GF-D8 (cell line): ENCODE measurements at places on chromosomes 3 and 15.

GRCh38 chr15:88860212-88860611 is 35.1 kb downstream of the HAPLN3 start:
- DNase-seq, result no peak

DNA sequence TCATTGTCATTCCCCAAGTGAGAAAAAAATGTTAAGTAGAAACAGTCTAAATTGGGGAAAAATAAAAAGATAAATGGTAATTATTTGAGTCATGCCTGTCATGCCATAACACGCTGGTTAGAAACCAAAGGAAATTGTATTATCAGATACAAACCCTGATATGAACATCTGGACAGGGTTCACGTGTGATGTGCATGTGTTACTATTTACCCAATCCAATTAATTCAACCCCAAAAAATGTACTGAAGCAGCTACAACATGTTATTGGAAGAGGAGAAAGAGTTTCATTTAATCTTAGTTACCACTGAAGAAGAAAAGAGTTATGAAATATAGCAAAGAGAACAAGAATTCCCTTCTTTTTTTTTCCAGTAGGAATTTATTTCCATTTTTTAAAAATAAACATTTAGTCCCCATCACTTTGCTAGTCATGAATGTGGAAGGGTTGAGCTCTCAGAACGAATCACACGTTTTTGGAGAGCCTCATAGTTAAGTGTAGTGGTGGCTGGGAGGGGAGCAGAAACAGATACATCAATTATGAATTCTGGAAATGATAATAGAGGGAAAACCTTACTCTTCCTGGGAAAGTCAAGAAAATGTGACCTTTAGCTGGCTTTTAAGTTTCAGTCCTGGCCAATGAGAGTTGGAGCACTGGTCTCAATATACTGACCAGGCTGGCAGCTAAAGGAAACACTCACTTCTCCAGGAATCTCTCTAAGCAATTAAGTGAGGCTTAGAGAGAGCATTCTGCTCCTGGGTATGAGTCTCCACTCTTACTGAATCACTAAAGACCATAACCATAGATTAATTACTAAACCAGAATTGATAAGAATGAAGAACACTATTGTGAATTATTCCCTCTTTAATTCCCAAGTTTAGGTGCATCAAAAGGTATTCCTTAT is 796.5 kb downstream of the GRM7 start:
- DNase-seq, result no peak

GRCh38 chr3:187243933-187244524 is 46.7 kb downstream of the RTP1 start:
- no peak for DNase-seq

DNA sequence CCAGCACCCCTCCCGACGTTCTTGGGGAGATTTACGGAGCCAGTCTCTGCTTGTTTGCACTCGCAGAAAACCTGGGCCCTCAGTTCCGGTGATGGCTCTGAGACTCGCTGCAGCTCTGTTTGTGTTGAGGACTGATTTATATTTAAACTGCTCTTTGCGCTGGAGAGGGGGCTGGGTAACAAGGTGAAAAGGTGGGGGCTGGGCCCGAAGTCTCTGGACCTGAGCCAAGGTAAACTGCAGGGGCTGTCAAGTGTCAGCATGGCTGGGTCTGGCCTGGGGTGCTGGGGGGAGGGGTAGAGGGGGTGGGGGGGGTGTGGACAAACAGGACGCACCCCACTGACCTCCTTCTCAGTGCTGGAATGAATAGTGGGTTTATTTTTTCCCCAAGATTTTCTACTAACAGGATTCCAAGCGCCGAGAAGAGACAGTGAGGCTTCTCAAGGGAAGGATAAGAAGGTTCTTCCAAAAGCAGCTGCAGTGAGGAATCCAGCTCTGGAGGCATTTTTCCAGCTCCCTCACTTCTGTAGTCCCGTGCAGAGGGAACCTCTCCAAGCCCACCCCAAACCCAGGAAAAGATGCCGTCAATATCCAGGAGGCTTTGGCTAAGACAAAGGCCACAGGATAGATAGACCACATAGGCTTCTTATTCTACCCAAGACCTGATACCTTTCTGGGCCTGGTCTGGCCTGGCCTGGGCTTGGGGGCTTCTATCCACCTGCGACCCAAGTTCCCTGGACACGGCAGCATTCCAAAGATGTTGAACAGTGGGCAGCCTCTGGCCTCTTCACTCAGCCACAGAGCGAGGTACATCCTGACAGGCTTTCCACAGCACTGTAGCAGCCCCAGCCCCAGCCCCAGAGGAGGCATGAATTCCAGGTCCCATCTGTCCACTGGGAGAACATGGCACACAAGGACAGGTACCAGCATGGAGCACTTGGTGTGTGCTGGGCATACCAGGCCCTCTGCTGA is 938 bp upstream of the SLCO2A1 start:
- no peak for DNase-seq

DNA sequence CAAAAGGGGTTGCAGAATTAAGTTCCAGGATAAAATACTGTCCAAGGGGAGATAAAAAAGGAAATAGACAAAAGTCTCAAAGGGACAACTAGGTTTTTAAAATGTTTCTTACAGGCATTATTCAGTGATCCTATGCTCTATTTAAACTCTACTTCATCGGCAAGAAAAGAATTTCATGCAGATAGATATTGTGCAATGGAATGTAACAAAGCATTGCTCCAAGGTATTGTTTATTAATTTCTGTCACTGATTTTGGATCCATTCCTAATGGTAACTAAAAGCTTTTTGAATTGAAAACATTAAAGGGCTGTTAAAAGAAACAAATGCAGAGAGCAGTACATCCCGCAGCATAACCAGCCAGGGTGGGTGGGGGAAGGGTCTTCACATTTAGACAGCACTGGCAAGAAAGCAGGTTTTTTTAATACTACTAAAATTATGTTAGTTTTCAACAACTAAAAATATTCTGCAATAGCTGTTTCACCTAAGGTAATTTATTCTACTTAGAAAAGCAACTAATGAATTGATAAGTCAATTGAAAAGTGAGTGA is 82.9 kb downstream of the THBS1 start:
- no peak for DNase-seq

DNA sequence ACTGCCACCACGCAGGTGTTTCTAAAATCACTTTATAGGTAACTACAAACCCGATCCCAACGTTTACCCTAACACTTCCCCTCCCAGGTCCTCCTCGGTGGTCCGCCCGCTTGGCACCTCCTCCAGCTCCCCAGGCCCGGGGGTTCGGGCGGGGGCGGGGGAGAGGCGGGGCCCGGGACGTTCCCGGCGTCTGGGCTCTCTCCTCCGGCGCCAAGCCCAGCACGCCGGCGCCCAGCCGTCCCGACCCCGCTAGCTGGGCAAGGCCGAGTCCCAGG is 562 bp downstream of the CGGBP1 start:
- no peak for DNase-seq

GRCh38 chr3:182412066-182412465 is 381.2 kb upstream of the ATP11B start:
- DNase-seq, result no peak

DNA sequence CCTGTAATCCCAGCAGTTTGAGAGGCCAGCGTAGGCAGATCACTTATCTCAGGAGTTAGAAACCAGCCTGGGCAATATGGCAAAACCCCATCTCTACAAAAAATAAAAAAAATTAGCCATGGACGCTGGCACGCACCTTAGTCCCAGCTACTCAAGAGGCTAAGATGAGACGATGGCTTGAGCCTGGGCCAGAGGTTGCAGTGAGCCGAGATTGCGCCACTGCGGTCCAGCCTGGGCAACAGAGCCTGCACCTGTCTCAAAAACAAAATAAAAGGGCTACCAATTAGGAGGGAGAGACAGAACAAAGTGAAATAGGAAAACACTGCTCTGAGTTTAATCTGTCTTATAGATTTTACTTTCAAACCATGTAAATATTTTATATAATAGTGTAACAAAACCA is 33.8 kb downstream of the MSL2 start:
- no peak for DNase-seq

- DNase-seq, result no peak
Observed at GRCh38 chr3:52068730-52069129, 12.4 kb upstream of the DUSP7 start.

DNA sequence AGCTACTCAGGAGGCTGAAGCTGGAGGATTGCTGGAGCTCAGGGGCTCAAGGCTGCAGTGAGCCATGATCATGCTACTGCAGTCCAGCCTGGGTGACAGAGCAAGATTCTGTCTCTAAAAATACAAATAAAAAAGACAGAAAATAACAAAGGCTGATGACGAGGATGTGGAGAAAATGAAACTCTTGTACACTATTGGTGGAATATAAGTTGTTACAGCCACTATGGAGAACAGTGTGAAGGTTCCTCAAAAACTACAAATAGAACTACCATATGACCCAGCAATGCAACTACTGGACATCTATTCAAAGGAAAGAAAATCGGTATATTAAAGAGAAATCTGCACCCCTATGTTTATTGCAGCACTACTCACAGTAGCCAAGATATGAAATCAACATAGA is 526.7 kb upstream of the NAALADL2 start:
- DNase-seq, result no peak

DNA sequence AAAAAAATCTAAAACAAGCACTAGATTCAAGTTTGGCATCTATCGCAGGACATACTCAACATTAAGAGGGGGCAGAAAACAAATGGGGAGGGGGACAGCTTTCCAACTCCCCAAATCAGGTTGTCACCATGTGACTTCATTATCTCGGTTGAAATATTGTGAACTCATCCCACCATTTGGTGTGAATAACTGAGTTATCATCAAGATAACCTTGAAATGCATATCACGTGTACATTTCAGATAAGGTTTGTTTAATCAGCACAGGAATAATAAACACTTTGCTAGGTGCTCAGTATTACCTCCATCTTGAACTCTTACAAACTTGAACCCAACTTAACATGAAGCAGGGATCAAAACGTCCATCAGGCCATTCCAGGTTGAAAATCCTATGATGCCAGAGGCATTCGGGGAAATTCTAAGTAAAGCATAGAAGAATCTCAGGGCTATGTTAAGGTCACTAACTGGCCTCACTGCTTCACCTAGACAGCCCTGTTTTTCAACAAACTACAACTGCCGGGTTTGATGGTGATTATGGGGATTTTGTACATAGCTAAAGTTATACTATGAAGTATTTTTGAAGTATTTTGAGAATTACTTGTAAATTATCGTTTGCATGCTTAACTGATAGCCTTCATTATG is 3.0 kb upstream of the ARHGAP31 start:
- no peak for DNase-seq

- DNase-seq, result no peak
Observed at GRCh38 chr3:114974387-114974786, 172.7 kb downstream of the ZBTB20 start.

DNA sequence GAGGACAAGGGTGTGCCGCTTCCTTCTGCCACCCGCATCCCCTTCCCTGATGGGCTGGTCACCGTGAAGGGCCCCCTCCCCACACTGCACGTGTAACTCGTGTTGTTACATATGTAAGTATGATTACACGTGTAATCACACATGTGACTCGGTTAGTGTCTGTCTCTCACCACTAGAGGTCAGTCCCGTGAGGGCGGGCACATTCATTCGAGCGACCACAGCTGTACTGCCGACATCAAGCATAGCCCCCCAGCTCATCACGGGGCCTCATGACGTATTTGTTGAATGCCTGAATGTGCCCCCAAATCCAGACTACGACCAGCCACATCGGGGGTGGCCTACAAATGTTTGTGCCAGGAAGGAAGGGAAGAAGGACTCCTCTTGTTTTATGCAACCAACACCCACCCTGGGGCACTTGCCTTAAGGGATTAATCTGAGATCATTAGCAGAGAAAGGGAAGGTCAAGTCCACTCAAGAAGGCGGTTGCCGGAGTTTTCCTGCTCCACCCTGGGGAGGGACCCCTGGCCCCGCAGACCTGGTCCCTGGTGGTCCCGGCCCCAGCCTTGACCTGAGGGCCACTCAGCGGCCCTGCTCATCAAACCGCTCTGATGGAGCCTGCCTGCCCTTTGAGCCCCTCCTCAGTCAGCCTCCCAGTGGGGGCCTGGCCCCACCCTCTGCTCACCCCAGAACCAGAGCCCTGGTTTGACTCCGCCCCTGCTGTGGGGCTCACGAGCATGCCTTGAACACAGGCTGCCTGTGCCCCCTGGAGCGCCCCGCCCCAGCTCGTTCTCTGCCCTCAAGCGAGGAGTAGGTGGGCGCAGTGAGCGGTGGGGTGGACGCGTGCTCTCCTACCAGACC is 52.8 kb downstream of the RGMA start:
- DNase-seq, result peak; percentile 66

- DNase-seq, result no peak
Observed at GRCh38 chr3:127497676-127498075, 92.9 kb downstream of the TPRA1 start.

GRCh38 chr3:192830291-192831110 is 87.2 kb downstream of the MB21D2 start:
- no peak for DNase-seq

GRCh38 chr3:6781092-6781491 is 79.8 kb upstream of the GRM7 start:
- DNase-seq, result no peak

- peak; percentile 28 for DNase-seq
Observed at GRCh38 chr3:35932995-35933394, 293.7 kb downstream of the ARPP21 start.

GRCh38 chr3:61597906-61598305 is 36.5 kb downstream of the PTPRG start:
- DNase-seq, result no peak

- no peak for DNase-seq
Observed at GRCh38 chr15:71083349-71083748, 31.9 kb upstream of the THSD4 start.

- no peak for DNase-seq
Observed at GRCh38 chr3:41324156-41324475, 124.8 kb downstream of the CTNNB1 start.

- no peak for DNase-seq
Observed at GRCh38 chr3:53490459-53490968, 3.9 kb upstream of the CACNA1D start.

DNA sequence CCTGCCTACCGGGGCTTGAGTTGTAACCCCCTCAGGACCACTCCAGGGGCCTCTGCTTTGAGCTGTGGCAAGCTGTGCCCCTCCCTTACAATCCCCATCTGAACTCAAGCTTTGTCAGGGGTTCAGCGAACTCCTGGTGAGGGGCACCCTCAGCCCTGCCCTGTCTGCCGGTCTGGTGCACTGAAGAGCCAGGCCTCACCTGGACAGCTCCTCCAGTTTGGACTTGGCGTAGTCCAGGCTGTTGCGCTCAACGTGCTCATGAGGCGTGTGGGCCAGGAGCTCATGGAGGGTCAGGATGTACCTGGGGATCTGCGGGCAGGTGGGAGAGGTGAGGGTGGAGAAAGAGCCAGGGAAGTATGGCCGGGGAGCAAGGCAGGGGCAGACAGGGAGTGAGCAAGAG is 59.4 kb downstream of the RASGRF1 start:
- DNase-seq, result no peak

DNA sequence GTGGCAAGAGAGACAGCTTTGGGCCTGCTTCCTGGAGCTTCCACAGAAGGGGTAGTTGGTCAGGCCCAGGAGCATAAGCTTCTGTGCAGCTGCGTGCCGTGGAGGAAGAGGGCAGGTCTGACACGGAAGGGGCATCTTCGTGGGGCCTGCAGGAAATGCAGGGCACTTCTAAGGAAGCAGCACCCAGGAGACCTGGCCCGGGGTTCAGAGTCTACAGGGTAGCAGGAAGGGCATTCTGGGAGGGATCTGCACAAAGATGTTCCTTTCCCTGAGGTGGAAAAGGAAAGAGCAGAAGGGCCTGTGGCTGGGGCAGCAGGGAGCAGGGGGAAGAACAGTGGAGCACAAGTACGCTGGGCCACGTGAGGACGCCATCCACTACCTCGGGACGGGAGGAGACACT is 85.1 kb downstream of the DNAJB8 start:
- no peak for DNase-seq

- DNase-seq, result peak; percentile 99
Observed at GRCh38 chr15:90648137-90649070, 68.7 kb upstream of the BLM start.
